Stimulated activated CD8-positive, alpha-beta memory T cell treated with anti-CD3 and anti-CD28 coated beads, Interleukin-2, amount 100 ng/mL, for 1 hour (primary cell): ENCODE measurements at places on chromosomes 2 and 18.
A peak's percentile ranks its signal among the peaks of the same experiment; 100 is the strongest.

DNA sequence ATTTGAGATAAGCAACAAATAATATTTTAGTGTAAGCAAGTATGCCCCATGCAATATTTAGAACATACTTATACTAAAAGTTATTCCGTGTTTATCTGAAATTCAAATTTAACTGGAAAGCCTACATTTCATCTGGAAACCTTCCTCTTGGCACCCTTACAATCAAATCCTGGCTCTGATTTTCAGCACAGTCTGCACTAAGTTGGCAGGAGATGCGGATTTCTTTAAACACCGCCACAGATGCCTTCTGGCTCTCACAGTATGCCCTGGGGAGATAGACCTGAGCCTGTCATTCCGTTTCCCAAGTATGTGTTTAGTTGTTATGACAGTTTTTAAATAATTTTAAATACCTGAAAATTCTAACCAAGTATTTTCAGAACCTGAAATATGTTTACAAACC lies 7.3 kb upstream of the MLPH start:
- no peak for DNase-seq

DNA sequence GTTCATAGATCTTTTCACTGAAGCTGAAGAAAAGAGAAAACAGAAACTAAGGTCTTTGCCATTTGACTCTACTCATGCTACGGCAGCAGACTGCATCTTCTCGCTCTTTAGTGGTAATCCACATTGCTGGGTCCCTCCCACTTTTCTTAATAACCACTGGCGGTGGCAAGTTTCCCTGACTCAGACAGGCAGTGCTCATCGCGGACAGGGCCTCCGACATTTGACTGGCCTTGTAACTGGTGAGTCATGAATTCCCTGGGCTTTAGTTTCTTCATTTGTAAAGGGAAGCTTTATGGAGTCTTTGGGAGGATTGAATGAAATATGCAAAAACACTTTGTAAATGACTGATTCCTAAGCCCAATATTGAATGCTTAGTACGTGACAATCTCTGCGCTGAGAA lies 238.2 kb upstream of the RBBP8 start:
- no peak for DNase-seq

DNA sequence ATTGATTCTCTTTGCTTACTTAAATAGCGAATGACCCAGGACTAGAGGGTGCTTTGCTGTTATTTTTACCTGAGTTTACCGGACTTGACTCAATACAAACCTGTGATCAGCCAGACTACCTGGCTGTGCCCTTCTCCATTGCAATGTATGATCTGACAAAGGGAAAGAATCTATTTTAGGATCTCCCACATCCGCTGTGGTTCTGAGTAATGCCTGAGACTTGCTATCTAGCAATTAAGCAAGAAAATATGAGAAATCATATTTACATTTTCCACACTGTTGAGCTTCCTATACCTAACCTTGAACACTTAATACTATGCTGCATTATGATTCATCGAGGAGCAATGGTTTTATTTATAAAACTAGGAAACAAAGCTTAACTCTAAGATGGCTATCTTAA lies 215.2 kb downstream of the RAD51AP2 start:
- no peak for DNase-seq

DNA sequence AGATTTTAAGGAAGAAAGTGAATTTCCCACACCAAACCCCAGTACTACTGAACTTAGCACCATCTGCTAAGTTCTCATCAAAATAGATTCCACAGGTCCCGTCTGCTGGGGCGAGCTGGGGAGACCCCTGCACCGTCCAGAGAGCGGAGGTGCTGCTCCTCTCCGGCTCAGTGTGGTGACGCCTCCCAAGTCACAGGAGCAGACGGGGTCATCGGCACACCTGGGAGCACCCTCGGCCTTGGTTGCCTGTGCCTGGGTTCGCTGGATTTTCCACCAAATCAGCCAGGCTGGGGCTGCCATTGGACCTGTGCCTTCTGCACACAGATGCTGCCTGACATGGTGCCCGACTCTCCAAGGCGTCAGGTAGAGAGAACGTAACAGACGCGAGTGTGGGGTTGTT lies 141.3 kb downstream of the PXDN start:
- no peak for DNase-seq

GRCh38 chr2:217553202-217553601 lies 449.6 kb downstream of the TNS1 start:
- DNase-seq: no peak

DNA sequence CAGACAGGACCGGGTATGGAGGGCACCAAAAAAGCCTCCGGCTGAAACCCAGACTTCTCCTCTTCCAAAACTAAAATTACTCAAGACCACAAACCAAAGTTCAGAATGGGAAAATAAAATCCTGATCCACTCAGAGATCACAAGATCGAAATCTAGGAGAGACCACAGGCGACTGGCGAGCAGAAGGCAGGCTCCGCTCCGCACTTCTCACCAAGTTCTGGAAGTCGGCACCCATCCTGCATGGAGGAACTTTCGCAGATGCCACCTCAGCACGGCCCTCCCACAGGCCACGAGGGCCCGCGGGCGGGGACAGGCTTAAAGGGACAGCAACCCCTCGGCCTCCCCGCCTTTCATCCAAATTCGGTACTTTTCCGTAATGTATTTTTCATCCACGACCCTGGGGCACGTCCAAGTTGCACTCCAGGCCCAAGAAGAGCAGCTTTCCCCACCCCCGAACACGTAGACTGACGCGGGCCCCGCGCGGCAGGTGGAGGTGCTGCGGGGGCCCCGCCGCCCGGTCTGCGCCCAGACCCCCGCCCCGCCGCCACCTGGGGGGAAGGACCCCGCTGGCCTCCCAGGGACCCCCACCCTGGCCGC lies 43.7 kb downstream of the HDLBP start:
- peak; percentile 39 for DNase-seq

GRCh38 chr2:231985823-231986261 lies 24.3 kb downstream of the DIS3L2 start:
- no peak for DNase-seq

DNA sequence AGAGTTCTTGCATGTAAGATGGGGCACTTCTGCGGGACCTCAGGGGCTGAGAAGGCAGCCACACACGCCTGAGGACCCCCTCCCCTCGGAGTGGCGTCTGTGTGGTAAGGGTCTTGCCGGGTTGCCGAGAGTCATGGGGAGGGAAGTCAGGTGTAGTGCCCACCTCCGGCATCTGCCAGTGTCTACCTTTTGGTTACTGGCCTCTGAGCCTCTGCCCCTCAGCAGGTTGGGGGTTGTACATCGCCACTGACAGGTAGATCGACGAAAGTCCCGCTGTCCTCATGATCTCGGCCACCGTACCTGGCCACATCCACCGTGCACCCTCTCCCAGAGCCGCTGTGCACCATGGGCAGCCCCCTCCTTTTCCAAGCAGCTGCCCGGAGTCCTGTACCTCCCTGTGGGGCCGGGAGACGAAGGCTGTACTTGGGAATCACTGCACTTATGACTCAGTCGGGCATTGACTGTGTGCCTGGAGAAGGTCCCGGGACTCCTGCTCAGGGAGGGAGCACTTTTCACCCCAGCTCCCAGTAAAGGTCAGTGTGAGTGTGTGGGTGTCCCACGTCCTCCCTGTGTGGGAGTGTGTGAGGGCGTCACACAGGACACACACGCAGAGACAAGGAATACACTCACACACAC lies 332.4 kb upstream of the MYT1L start:
- no peak for DNase-seq

DNA sequence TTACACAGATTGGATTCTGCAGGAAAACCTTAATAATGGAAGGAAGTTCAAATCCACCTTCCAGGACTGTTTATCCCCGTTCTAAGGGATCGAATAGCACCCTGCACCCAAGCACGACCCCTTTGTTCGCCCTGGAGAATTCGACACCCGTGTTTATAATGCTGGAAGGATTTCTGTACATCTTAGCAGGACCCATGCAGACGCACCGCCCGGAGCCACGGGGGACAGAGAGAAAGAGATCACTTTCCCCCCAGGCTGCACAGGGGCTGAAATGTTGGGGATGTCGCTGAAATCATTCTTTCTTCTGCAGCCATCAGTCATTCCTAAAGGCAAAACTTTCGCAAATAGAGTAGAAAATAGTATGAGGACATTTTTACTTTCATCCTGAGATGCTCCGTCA lies 238.7 kb upstream of the SALL3 start:
- DNase-seq: no peak

- no peak for DNase-seq
Observed at GRCh38 chr2:18311420-18312195, 248.8 kb downstream of the RDH14 start.

DNA sequence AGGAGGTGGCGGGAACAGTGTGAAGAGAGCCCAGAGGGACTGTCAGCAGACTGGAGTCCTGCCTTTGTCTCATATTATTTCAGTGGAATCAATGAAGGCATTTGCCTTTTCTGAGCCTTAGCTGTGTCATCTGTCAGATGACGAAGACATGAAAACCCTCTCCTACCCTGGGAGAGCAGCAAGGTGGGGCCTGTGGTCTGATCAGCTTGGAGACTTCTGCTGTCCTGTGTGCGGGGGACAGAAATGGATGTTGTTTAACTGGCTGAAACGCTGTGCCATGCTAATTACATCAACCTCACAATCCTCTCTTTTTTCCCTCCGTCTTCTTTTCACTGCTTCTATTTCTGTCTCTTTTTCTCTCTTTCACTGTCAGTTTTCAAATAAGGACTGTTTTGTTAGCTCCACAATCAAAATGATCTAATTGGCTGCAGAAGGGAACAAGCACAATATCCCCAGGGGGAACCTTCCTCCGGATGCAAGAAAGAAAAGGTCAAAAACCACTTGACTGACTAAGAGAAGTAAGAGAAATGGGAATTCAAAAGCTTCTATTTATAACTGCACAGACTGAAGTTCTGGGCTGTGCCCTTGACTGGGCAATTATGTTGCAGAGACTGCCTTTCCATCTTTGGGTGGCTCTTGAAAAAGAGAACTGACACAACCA lies 340.1 kb downstream of the CLIP4 start:
- DNase-seq: no peak

GRCh38 chr2:224363281-224363680 lies 38.6 kb downstream of the FAM124B start:
- DNase-seq: no peak

DNA sequence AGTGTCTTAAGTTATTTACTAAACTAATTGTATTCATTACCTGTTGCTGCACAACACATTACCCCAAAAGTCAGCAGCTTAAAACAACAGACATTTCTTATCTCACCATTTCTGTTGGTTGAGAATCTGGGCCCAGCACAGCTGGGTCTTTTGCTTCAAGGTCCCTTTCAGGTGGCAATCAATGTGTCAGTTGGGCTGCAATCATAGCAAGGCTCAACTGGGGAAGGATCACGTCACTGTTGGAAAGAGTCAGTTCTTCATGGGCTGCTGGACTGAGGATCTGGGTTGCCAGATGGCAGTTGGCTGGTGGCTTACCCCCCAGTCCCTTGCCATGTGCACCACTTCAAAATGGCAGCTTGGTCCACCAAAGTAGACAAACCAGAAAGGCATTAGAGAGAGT lies 261.2 kb downstream of the SUCLG1 start:
- DNase-seq: no peak

GRCh38 chr18:5538544-5538943 lies 5.3 kb downstream of the EPB41L3 start:
- no peak for DNase-seq

DNA sequence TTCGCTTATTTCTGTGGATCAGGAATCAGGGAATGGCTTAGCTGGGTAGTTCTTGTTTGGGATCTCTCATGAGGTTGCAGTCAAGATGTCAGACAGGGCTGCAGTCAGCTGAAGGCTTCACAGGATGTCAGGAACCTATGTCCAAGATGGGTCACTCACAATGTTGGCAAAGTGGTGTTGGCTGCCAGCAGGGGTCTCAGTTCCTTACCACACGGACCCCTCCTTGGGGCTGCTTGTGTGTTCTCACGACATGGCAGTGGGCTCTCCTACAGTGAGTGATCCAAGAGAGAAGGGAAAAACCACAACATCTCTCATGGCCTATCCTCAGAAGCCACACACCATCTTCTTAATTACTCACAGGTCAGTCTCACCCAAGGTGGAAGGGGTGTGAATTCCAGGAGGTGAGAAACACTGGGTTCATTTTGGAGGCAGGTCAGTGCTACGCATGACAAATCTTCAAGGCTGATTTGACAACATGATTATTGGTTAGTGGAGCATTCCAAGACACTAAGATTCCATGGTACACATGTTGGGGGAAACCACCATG lies 1.3 kb upstream of the ANTXR1 start:
- DNase-seq: no peak

DNA sequence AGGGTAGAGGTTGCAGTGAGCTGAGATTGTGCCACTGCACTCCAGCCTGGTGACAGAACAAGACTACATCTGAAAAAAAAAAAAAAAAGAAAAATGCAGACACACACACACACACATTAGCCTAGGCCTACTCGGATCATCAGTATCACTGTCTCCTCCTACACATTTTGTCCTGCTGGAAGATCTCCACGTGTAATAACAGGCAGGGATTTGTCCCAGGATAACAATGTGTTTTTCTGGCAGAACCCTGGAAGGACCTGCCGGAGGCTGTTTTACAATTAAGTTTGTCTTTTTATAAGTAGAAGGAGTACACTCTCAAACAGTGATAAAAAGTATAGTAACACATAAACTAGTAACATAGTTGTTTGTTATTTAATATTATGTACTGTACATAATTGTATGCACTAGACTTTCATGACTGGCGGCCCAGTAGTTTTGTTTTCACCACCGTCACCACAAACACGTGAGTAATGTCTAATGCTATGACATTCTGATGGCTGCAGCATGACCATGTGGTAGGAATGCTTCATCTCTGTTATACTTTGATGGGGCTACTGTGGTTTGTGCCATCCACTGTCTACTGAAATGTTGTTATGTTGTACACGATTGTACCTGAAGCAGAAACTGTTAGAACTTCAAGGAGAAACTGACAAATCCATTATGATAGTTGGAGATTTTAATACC lies 130.6 kb downstream of the ATP9B start:
- no peak for DNase-seq

DNA sequence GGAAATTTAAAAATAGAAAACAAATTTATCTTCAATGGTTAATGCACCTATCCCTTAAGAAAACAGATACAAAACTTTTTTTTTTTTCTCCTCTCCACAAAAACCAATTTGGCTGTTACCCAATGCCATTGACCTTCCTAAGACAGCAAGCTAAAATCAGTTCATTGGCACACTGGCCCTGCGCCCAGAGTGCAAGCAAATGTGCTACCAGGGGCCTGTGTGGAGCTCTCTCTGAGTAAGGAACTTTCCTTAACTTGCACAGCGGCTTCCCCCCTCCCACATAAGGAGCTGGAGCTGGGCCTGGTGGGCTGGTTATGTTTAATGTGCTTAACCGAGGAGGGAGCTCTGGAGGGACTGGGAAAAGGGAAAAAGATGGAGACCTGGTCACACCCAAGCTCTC lies 17.6 kb upstream of the POU3F3 start:
- DNase-seq: no peak
